ENCODE measurements at places on chromosomes 16 and 17. TPM values are rescaled to one million over a fixed set of nuclear protein-coding genes. Genes with fewer than 3 reads are reported as not detected.

DNA sequence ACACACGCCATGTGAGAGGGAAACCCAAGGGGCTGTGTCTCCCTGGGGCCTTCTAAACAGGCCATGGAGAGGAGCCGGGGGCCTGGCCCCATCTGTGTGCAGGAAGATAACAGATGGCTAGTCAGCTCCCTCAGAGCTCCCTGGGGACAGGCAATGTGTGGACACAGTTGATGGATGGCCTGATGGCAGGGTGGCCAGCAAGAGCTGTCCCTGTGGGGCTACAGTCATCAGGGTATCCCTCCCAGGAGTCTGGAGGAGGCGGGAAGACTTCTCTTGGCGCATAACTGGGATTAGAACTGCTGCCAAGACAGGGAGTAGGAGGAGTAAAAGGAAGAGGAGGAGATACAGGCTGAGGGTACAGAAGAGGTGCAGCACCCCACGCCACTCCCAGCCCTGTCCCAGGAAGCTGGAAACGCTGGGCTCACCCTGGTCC is 17.3 kb downstream of the MYO18A start:
- peaks cover 21% of the 10 kb centered on the region for H3K36me3 ChIP-seq
- H3K4me3 ChIP-seq: no peak overlapping the region
- H3K27ac ChIP-seq: no peak overlapping the region
- H3K4me1 ChIP-seq: peaks cover 42% of the 10 kb centered on the region
- DNase-seq: no peak

DNA sequence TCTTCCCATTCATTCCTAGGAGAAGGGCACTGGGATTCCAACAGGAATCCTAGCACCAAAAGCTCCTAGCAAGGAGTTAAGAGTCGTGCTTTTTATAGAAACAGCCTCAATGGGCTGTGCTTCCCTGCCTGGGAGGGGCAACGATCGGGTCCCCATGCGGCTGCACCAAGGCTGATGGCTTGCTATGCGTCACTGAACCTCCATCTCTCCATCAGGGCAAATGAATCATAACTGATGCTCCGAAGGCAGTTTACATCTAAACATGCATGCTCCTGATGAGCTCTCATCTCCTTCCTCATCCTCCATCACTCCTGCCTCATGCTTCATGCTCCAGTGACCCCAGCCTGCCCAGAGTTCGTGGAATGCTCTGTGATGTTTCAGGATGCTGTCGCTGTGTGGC is 270.5 kb downstream of the FOXL1 start:
- H3K4me3 ChIP-seq: no peak overlapping the region
- no peak for DNase-seq
- no peaks in the 10 kb centered on the region for H3K27me3 ChIP-seq
- H3K27ac ChIP-seq: no peak overlapping the region

DNA sequence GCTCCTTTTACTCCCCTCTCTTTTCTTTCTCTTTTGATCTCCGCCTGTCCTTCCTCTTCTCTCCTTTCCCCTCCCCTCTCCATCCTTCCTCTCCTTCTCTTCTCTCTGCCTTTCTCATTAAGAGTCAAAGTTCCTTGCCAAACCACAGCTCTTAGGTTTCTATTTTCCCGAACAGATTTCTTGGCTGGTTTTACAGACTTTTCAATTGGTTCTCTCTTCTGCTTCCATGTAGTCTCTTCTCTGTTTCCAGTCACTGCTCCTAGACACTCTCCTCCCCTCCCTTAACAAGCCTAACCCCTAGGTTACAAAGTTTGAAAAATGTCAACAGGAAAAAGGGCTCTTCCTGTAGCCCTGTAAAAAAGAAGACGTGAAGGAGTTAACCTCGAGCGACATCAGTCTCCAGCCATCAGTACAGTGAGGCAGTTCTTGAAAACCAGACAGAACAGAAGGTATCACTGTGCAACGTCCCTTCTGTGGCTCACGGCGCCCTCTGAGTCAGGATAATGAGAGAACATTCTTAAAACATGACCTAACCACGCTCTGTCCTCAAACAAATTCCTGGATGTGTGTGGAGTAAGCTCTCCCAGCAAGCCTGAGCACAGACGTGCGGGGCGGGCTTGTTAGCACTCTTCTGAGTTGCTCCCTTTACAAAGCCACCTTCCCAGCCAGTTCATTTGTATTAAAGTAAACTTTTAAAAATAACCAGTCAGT is 11.6 kb upstream of the MARCHF10 start:
- peak overlapping the region; percentile 11 for H3K4me3 ChIP-seq
- peak overlapping the region; percentile 97 for H3K27ac ChIP-seq
- DNase-seq: peak; percentile 96
- H3K4me1 ChIP-seq: peaks cover 39% of the 10 kb centered on the region
- H3K27me3 ChIP-seq: no peaks in the 10 kb centered on the region

DNA sequence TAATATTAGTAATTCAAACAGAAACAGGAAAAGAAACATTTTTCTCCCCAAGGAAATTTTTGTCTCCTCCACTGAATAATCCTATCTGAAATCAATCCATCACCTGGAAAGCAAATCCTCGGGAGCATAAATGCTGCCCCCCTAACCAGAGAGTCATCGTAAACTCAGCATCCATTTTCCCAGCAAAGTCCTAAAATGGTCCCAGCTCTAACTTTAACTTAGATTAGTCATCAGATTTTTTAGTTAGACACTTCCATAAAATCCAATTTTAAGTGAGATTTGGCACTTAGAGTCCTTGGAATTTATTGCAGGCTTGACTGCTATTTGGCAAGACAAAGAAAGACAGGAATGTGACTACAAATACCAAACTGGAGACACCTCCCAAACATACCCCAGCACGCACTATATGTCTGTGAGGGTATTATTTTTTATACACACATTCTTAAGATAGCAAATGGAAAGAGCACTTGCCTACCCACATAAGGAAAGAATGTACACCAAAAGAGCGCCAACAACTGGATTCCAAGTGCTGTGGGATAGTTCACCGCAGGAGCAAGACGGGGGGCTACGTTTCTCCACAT is 15.4 kb downstream of the SCO1 start:
- H3K4me3 ChIP-seq: no peak overlapping the region
- H3K36me3 ChIP-seq: peaks cover 78% of the 10 kb centered on the region
- H3K27ac ChIP-seq: peak overlapping the region; percentile 78

DNA sequence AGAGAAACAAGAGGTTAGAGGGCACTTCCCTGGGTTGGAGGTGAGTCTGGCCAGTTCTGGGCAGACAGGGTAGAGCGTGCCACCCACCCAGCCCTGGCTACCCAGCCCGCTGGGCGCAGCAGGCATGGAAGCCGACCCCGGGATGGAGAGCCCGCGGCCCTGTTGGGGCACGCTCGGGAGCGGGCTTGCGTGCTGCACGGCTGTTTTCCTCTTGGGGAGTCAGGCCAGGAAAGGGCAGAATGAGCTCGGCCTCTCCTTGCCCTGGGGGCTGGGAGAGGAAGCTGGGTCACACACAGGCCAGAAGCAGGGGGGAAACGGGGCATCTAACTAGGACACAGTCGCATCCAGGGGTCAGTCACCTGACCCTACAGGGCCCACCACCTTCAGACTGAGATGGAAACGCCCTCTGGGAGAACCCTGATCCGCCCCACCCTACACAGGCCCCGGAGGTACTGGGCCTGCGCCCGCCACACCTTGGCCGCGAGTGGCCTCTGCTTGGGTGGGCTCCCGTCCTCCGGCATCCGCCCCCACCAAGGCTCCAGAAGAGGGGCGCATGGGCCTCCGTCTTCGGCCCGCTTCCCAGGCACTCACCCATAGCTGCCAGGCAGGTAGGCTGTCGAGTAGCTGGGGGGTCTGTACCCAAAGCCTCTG is 1.2 kb downstream of the SOX15 start:
- peaks cover 19% of the 10 kb centered on the region for H3K4me1 ChIP-seq
- H3K36me3 ChIP-seq: peaks cover 69% of the 10 kb centered on the region
- H3K27me3 ChIP-seq: no peaks in the 10 kb centered on the region
- H3K27ac ChIP-seq: no peak overlapping the region
- no peak for DNase-seq
- no peak overlapping the region for H3K4me3 ChIP-seq

DNA sequence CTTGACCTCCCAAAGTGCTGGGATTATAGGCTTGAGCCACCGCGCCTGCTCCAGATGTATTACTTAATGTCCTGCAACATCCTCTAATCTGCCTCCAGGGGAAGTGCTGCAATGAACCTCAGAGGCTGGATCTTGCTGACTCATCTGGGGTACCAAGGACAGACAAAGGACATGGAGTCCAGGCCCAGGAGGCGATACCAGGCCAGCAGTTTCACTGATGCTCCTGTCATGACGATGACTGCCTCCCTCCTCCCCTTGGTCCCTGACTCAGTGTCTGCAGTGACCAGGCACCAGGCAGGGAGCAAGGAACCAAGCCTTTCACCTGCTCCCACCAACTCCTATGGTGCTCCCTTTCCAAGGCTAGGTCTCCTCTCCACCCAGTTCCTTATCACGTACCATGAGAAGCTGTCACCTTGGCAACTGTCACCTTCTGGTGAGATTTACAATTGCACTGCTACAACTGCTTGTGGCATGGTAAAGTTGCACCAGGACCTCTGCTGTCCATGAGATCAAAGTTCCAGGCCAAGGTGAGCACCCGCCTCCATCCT is 21.6 kb upstream of the PHOSPHO1 start:
- H3K27ac ChIP-seq: no peak overlapping the region
- H3K36me3 ChIP-seq: no peaks in the 10 kb centered on the region
- no peaks in the 10 kb centered on the region for H3K27me3 ChIP-seq
- DNase-seq: no peak

DNA sequence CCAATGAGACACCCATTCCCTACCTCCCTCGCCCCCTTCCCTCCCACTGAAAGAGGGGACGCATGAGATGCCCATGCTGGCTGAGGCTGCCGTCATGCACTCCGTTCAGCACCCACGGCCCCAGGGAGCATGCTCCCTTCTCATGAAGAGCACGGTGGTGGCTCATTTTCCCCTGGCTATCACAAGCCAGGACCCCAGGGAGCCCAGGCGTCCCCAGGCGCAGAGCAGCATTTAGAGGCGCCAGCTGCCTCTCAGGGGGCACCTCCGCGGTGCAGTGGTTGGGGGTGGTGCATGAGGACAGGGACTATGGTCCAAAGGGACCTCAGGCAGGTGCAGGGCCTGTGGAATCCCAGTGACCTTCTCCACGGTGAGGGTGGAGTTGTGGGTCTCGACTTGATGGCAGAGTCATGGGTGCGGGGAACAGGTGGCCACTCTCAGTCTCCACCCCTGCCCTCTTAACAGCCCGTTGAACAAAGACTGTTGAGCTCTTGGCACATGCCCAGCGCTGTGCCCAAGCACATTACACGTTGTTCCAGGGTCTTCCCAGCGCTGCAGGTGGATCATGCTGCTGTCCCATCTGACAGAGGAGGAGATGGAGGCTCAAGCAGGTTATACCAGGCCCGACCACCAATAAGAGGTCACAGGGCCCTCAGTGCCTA is 13.6 kb downstream of the KIF19 start:
- DNase-seq: no peak
- H3K27me3 ChIP-seq: peaks cover 83% of the 10 kb centered on the region
- H3K4me1 ChIP-seq: no peaks in the 10 kb centered on the region

DNA sequence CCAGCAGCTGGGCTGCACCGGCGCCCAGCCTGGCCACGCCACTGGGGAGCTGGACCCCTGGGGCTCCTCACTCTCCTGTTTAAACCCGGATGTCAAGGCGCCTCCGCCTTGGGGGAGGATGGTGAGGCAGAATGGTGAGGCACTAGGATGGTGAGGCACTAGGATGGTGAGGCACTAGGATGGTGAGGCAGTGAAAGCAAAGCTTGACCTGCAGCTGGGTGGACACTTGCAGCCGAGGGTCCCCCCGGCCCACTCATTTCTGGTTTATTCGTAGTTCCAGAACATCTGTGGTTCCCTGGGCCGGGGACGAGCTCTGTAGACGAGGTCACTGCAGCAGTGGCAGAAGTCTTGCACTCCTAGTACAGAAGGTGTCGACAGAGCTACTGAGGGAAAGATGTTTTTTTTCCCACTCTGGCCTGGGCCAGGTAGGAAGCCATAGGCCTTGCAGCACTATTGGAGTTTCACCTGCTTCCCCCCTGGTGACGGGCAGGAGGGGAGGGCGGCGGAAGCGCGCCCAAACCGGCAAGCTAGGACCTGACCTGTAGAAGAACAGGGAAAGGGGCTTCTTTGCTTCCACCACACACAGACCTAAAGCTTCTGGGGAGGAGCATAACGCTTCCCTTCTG is 1.1 kb upstream of the HNF1B start:
- no peak for DNase-seq
- H3K4me1 ChIP-seq: peaks cover 9% of the 10 kb centered on the region
- peaks cover 37% of the 10 kb centered on the region for H3K27me3 ChIP-seq
- H3K27ac ChIP-seq: no peak overlapping the region

DNA sequence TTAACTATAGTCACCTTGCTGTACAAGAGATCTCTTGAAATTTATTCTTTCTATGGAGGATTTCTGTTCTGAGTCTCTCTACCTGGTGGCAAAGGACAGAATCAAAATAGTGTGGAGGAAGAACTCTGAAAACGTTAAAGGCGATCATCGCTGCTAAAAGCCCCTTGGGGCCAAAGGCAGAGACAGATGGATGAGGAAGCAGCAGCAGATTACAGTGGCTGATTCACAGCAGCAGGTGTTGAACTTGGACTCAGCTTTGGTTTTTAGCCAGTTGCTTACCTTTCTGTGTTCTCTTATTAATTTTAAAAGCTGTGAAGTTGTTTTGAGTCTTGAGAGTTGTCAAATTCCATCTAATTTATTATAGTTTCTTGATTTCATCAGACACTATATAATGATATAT is 956.1 kb upstream of the GOT2 start:
- H3K36me3 ChIP-seq: no peaks in the 10 kb centered on the region
- no peaks in the 10 kb centered on the region for H3K4me1 ChIP-seq
- H3K27ac ChIP-seq: no peak overlapping the region
- no peaks in the 10 kb centered on the region for H3K27me3 ChIP-seq
- no peak for DNase-seq

DNAAF8 gene
- 0.38 TPM for total RNA-seq

LRRC75A gene
- 0.39 TPM for total RNA-seq

MYLK3 gene
- total RNA-seq: not detected

CDRT15L2 gene
- total RNA-seq: not detected

CD300LF gene
- total RNA-seq: not detected

ANKFY1 gene
- total RNA-seq: 29.5 TPM
